Activated CD8-positive, alpha-beta memory T cell treated with anti-CD3 and anti-CD28 coated beads, Interleukin-2, amount 50 U/mL, for 4 hours (primary cell): ENCODE measurements at places on chromosomes 7 and 10.
A peak's percentile ranks its signal among the peaks of the same experiment; 100 is the strongest.

DNA sequence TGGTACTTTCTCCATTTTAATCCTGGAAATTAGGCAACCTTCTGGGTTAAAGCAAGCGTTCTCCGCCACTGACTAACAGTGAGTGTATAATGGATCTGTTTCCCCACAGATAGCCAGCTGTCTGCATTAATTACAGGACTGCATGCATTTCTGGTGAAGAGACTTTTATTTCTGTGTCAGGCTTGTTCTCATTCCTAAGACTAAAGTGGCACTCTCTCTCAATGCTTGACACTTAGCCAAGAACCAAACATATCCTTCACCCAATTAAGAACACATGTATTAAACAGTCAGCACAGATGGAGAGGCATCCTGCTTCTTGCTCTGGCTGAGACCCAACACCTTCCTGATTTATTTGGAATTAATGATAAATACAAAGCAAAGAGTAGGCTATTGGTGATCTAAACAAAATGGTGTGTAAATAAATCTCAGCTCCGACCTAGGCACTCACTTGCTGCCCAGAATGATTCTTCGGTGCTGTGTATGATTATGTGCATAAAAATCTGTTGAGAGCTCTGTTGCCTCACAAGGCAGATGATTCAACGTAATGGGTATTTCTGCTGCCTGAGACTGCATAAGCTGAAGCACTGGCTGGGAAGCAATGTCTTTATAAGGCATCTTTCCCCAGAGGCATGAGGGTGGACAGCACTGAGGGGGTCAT lies 16.8 kb downstream of the CALU start:
- no peak for DNase-seq

GRCh38 chr7:155206318-155207020 lies 91.2 kb upstream of the INSIG1 start:
- peak; percentile 64 for DNase-seq

DNA sequence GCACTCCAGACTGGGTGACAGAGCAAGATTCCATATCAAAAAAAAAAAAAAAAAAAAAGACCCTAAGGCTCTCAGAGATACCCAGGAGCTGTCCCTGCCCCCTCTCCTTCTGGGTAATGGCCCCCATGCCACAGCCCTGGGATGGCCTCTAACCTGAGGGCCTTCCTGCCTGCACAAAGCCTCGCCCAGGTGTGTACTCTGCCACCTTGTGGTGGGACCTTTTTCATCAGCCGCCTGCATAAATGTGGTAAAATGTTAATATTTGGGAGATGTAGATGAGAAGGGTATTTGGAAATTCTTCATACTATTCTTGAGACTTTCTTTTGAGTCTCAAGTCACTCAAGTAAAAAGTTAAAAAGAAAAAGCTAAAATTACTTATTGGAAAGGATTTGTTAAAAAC lies 46.3 kb upstream of the RNF216 start:
- peak; percentile 46 for DNase-seq

GRCh38 chr10:97673736-97674525 lies 13.1 kb downstream of the AVPI1 start:
- DNase-seq, result no peak

DNA sequence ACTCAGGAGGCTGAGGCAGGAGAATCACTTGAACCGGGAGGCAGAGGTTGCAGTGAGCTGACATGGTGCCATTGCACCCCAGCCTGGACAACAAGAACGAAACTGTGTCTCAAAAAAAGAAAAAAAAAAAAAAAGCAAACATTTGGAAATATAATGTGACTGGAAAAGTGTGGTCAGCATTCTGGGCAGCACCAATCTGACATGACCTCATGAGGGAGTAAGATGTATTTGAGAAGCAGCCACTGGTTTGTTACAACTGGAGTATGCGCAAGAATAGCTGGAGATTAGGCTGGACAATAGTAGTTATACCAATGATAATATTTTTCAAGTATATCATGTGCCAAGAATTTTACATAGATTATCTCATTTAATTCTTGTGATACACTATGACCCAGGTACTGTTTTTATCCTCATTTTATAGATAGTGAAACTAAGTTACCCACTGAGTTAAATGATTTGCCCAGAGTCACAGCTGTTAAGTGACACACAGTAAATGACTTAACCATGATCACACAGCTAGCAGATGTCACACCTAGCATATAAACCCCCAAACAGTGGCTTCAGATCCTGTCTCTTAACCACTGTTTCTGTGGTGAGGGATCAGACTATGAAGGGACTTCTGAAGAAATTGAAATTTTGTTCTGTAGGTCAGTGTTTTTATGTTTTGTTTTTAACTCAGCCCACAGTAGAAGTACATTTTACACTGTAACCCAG lies 11.1 kb downstream of the MCU start:
- DNase-seq, result no peak

GRCh38 chr10:74728225-74728624 lies 98.2 kb upstream of the KAT6B start:
- no peak for DNase-seq

- peak; percentile 22 for DNase-seq
These were observed 1.5 kb downstream of the MKX start for GRCh38 chr10:27743877-27744801.

DNA sequence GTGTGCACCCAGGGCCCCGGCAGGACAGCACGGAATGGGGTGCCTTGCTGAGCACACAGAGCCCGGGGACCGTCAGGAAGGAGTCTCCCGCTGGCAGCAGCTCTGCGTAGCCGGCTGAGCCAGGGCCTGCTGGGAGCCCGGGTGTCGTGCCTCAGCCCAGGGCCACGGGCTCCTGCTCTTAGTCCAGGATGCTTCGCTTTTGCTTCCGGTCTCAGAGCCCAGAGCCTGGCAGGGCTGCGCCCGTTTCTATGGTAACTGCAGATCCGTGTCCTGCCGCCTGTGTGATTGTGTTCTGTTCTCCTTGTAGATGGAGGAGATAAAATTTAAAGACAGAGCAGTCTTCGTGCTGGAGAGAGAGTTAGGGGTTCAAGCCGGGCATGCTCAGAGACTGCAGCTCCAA lies 53.7 kb upstream of the DPYSL4 start:
- no peak for DNase-seq

DNA sequence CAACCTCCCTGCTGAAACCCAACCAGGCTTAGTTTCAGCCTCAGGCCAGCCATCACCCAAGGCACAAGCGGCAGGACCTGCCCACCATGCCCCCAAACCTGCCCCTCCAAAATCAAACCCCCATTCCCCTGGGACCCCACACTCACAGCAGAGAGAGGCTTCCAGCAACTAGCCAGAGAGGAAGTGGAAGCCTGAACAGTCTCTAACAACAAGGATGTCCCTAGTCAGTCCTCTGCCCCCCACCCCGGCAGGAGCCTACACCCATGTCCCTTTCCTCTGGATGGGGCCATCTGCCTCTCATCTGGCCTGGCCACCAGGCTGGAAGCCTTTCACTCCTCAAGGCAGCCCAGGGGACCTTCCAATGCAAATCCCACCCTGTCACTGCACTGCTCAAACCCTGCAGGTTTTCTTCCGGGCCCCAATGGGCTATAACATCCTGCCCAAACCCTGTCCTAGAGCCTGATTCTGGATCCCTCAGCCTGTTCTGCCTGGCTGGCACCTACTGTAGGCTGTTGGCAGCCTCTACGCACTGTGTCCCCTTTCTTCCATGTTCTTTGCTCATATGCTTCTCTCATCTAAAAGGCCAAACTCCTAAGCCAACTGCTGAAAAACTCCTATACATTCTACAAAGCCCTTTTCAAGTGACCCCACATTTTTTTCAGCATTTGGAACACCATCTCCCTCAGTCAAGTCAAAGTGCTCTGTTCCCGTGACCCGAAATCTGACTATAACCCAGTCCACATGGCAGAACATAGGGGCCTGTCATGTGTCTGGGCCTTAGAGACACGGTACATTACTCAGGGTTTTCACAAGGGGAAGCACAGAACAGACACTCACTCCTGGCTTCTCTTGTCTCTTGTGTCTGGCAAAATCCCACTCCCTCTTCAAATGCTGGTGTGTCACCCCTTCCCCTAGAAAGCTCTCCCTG lies 253.3 kb downstream of the TNS3 start:
- no peak for DNase-seq

GRCh38 chr10:97851341-97852001 lies 1.8 kb downstream of the GOLGA7B start:
- DNase-seq, result no peak

- no peak for DNase-seq
These were observed 1.8 kb downstream of the TSPAN13 start for GRCh38 chr7:16755397-16755796.

DNA sequence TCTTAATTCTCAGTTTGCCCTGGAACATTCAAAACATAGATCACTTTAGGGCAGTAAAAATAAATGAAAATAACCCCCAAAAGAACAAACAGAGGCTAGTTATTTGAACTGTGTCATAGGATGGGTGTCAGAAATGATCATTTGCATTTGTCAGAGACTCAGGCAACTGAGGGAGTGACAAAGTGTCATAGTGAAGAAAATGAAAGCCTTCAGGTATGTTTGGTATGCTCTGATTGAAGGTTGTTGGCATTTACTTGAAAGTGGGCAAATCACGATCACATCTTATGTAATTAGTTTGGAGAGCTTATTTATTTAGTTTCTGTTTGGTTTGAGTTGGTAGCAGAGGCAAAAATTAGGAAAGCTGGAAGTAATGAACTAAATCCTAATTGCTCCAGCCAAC lies 880.9 kb downstream of the ANKRD7 start:
- DNase-seq, result no peak

- DNase-seq, result no peak
These were observed 171.1 kb downstream of the GLI3 start for GRCh38 chr7:42065942-42066341.

GRCh38 chr10:125411724-125412123 lies 251.4 kb upstream of the CTBP2 start:
- no peak for DNase-seq

GRCh38 chr7:83586281-83586680 lies 62.7 kb downstream of the SEMA3E start:
- no peak for DNase-seq

DNA sequence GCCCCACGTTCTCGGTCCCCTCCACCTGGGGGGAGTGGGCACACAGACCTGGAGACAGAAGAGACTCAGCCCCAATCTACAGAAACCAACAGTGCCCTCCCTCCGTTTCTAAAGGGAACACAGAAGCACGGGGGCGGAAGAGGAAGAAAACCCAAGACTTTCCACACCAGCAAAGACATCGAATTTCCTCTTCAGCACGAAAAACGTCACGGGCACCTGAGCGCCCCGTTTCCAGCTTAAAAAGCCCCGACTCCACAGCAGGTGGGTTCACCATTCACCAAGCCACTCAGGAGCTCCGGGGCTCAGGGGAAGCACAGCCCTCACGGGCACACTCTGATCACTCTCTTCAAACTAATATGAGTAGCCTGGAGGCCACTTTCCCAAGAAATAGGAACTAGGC lies 19.6 kb downstream of the NUDT1 start:
- DNase-seq, result peak; percentile 35

DNA sequence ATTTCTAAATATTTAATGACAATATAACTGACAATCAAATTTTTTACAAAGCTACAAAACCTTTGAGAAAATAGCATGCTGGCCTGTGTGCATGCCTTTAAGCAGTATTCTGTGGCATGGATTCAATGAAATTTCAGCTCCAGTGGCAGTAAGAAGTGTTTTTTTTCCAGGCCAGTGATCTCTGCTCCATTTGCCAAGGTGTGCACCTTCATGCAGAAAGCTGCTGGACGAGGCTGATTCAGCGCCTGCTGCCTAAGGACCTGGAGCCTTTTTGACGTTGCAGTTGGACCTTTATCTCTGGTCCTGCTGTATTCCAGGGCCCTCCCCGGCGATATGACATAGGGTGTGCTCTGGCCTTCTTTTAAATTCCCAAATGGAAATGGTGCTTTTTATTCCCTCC lies 26.6 kb downstream of the VWC2 start:
- DNase-seq, result no peak

DNA sequence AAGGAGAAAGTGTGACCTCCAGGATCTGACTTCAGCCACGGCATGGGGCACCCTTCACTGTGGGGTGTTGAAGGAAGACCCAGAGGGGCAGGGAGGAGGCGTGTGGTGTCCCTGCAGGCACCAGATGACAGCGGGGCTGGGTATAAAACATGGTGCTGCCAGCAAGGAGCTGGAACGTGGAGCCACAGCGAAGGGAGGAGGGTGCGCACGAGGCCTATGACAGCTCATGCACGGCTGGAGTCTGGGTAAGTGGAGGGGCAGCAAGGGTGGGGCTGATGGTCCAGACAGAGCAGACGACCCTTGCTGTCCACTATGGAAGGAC lies 27.8 kb upstream of the FOXL3 start:
- DNase-seq, result no peak

- DNase-seq, result no peak
These were observed 10.2 kb downstream of the KIAA1549 start for GRCh38 chr7:138970952-138971351.

- DNase-seq, result no peak
These were observed 23.8 kb downstream of the SCIN start for GRCh38 chr7:12594122-12594897.

DNA sequence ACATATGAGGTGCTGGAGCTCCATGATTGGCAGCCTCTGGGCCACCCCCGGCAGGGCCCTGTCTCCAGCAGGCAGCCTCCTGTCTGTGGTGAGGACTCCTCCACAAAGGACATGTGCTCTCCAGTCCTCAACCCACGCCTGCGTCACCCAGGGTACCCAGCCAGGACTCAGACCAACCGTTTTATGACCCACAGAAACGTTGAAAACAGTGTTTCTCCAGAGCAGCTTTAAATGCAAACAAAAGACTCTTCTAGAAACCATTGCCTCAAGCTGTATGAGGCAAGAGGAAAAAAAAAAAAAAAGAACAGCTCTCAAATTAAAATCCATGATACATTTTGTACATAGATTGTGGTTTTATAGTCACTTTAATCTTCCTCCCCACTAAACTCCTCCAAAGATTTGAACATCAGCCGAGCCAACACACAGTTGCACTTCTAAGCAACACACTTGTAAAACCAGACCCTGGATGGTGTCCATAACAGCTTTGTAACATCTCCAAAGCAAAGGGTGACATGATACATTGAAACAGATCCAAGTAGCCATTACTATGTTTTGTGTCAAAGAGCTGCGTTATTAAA lies 175.0 kb upstream of the LYZL2 start:
- no peak for DNase-seq

DNA sequence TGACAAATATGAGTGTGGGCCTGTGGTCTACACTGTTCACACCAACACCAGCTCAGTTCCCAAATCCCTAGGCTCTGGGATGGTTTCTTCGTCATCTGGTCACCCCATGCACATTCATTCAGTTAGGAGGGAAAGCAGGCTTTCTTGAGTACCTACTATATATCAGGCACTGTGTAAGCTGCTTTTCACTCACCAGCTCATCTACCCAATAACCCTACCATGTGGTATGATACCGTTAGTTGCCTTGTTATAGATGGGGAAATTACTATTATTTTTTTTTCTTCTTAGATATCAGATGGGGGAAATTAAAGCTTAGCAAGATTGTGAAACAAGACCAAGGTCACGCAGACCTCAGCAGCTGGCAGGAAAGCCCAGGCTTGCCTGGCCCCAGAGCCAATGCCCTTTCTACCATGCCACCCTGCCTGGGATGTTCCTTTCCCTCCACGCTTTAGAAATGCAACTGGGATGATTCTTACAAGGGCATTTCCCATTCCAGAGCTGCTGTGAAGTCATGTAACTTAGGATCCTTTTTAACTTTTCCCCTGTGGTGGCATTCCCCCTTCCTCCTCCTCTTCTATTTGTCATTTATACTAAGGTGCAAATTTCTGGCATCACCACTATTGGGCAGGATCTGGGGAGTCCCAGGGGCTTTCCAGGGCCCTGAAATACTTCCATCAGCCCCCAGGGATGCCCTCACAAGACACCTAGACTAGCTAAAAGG lies 93.1 kb upstream of the EFCAB10 start:
- DNase-seq, result no peak
